Activated T-cell treated with anti-CD3 and anti-CD28 coated beads, Interleukin-2, amount 50 U/mL, for 1 hour (primary cell): ENCODE measurements at places on chromosomes 1 and 21.

DNA sequence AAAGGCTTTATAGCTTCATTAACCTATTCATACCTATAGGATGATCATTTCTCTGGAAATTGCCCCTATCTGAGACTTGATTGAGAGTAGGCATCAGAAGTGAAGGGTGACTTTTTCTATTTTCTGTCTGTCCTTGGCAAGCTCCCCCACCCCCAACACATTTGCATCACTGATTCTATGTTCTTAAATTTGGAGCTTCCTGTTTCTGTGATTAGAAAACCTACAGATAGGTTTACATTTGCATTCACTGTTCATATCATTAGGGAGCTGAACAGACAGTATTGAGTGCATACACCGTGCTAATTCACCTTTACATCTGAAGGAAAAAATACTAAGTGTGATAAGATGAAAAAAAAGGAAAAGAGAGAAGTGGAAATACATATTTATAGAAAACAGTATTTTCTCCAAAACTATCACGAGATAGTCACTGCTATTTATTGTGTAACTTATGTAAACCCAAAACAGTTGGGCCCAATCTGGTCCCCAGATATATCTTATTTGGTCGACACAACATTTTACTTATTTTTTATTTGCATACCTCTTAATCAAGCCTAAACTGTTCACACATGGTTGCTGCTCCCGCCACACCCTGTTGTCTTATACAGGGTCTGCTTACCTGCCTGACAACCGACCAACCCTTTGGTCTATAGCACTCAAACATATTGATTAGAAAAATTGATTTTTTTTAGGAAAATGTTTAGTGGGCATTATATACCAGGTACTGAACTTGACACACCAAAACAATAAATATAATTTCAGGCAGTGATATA lies 218.8 kb downstream of the NTNG1 start:
- no peak for DNase-seq

DNA sequence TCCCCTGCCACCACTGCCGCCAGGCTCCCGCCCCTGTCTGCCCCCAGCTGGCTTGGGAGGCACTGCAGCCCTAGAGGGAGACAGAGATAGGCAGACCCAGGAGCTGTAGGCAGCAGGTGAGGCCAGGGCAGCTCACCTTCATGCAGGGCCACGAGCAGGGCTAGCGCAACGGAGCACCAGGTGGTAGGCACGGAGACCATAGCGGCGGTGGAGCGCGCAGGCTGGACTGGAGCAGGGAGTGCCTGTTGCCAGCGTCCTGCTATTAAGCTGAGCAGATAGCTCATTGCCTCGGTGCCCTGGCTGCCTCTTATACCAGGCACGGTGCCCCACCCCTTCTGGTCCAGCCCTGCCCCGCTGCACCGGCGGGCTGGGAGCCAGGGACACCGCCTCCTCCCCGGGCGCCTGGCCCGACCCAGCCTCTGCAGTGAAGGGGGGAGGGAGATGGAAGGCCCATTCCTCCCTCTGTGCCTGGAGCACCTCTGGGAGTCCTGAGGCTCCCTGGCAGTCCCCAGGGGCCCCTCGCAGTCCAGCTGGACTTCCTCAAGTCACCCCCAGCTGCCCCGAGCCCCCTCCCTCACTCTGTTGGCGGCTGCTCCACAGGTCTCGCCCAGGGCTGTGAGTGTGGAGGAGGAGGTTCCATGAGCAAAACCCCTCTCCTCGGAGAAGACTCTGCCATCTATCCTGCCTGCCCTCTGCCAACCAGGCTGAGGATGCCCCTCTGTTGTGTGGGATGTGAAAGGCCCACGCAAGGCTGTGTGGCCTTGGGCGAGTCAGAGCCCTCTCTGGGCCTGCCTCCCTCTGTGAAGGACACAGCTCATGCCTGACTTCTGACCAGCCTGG lies at the start of gene EDN2:
EDN2 (minus strand) TSS at position 282 of the 840 bp plus-strand sequence; CDS start at position 200, 82 bp downstream.
- DNase-seq, result no peak

- DNase-seq, result no peak
Measured at GRCh38 chr1:32031578-32032274, 18.1 kb downstream of the KHDRBS1 start.

DNA sequence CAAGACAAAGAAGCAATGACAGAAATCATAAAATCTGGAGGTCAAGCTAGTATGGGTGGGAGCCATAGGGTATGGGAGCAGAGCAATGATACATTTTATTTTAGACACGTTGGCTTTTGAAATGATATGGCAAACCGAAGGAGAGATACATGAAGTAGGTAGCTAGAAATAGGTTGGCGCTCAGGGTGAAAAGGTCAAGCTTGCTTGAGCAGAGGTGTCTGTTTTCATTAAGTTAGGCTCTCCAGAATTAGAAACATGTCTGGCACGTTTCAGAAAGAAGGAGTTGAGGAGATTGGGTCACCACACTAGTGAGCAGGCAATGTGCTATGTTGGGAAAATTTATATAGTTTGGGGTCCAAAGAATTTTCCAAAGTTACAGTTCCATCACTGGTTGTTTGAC lies 151.4 kb downstream of the AMY1C start:
- no peak for DNase-seq

DNA sequence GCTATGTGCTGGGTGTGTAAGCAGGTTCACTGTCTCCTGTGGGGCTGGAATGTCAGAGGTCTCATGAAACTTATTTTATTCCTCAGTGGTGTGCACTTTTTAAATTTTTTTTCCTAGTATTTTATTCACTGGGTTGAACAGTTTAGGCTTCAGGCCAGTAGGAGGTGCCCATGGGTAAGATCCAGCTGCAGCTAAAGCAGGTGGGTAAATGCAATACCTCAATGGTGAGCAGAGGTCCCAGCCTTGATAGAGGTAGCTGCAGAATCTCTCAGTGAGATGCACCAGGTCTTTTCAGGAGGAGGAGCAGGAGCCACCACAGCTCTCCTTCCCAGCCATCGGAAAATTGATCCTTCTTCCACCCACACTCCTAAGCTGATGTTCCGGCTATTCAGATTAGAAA lies 12.6 kb upstream of the OR6N2 start:
- DNase-seq, result peak; percentile 24

DNA sequence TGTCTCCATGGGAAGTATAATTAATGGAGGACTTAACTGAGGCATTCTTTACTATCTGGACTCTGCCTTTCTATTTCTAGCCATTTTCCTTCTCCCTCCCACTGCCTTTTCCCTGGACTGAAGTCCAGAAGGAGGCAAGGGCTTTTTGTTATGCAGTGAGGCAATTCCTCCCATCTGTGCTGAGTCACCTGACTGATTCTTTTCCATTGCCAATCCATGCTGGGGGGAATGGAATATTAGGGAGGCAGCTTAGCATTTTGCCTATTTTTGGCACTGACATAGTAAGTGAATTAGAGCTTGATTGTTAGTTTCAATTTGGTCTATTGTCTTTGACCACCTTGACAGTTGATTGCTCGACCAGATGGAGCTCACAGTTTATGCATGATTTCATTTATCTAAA lies 1000.6 kb upstream of the PRMT6 start:
- DNase-seq, result no peak

- DNase-seq, result no peak
Measured at GRCh38 chr21:17925899-17926298, 106.7 kb upstream of the C21orf91 start.

DNA sequence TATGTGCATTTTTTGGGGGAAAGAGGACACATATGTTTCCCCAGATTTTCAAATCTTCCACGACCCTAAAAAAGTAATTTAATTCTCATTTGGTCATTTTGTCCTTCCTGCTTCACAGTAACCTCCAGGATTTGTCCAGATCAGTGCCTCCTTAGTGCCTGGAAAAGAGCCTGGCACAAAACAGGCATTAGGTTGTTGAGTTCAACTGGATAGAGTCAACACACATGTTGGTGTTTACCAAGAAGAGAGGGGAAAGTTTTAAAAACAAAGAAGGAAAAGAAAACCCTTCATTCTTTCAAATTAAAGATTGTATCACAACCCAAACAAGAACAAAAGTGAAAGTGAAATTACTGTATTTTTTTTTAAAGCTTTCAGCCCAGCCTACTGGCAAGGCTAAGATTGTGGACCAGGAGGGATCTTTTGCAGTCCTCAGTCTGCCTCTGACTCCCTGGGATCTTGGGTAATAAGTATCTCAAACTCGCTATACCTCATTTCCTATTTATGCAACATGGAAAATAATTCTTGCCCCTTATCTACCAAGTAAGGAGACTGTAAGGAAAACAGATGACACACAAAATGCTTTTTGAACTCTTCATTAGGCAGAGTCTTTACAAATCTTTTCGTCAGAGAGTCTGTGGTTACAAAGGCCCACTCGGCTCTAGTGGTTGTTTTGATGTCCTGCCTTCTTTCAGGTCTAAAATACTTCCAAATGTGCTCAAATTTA lies 57.8 kb downstream of the ZNF281 start:
- no peak for DNase-seq

DNA sequence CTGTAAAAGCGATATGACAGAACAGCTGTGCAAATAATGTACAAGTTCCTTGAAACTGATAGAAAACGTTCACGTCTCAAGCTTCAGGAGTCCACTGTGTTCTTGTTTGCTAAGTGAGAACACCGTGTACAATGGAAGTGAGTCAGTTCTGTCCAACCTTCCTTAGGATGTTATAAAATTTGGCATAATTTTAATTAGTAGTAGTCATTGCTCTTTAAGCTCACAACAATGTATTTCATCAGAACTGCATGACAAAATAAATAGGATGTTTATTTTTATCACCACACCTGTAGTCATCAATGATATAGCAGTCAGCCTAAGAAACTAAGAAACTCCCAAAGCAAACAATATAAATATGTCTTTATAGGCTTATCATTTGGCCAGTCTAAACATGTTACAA lies 53.0 kb downstream of the RGS2 start:
- no peak for DNase-seq

DNA sequence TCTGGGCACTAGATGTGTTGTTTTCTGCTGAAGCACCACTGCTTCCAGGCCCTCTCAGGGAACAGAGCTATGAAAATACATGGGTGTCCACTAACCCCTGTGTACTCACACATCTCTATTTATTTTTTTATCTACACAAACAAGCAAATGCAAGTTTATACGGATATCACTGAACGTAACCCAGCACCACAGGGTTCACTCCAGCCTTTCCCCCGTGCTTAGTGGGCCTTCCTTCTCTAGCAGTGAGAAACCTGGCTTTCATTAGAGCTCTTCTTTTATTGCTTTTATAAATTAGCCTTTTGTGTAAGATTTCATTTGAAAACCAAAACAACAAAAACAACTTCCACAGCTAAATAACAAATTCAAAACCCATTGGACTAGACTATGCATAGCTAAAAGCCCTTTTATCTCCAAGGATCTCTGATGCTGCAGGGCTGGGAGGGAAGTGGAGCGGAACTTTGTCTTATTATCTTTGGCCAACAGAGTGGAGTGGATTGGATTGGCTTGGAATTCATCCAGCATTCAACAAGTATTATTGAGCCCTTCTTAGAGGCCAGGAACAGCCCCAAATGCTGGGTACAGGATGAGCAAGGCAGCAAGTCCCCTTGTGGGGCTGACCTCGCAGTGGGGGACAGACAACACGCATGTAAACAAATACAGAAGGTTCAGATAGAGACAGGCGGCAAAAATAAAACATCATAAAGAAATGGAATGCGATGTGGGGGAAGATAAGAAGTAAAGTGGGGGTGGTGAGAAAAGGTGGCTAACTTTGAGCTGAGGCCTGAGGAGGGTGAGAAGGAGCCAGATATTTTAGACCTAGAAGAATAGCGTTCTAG lies 371.8 kb upstream of the POU3F1 start:
- DNase-seq, result no peak

DNA sequence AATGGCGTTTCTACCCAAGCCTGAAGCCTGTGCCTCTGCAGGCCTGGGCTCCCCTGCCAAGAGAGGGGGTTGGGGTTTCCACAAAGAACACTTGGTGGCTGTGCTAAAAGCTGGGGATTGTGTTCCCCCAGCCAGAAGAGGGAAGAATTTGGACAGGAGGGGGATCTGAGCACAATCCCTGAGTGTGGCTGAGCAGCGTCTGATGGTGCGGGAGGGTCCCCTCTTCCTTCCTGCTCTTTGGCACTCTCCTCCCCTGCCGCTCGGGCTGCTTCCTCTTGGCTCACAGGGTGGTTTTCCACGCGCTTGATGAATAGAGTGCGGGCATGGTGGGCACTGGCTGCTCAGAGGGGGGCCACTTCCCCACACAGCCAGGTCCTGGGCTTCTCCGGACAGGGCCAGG lies 3.7 kb downstream of the GPR37L1 start:
- DNase-seq, result no peak

DNA sequence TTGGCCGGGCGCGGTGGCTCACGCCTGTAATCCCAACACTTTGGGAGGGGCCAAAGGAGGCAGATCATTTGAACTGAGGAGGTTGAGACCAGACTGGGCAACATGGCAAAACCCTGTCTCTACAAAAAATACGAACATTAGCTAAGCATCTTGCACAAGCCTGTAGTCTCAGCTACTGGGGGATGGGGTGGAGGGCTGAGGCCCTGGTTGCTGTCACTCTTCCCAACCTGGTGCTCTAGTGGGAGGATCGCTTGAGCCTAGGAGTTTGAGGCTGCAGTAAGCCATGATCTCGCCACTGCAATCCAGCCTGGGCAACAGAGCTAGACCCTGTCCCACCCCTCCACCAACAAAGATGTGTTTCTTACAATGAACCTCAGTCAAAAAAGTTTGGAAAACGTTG lies 2.8 kb downstream of the PHGDH start:
- no peak for DNase-seq

DNA sequence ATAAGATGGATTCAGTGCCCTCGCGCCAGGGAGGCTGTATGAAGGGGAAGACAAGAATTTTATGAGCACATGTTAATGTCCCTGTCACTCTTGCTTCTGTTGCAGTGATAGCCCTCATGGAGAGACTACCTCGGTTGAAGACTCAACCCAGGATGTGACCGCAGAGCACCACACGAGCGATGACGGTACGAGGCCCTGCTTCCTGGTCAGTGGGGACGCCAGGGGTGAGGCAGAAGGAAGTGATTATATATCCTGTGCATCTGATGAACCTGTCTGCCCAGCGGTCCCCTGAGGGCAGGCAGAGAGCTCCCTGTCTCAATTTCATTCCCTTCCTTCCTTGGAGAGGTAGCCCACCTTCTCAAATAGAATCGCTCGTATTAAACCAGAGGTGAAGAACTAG lies 20.0 kb upstream of the IKBKE start:
- no peak for DNase-seq
